ENCODE measurements at places on chromosomes 2 and 18.

GRCh38 chr18:58263055-58263957, 219.3 kb downstream of the NEDD4L start:
- no peak for DNase-seq

DNA sequence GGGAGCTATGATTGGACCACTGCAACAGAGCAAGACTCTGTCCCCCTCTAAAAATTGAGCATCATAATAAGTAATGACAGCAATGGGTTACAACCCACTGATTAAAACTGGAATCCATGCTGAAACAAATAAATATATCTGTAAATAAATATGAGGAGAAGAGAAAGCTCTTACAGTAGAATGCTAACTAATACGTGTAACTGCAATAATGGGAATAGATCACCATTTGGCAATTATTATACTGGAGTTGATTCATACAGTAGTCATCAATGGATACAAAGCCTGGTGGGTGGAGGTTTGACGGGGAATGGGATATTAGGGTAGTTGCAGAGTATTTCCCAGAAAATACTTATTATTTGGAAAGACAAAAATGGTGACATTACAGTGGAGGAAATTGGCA, 6.1 kb upstream of the INO80B start:
- no peak for DNase-seq

GRCh38 chr18:62128157-62128556, 58.7 kb downstream of the PIGN start:
- DNase-seq, result no peak

GRCh38 chr18:31609886-31610285, 18.2 kb downstream of the TTR start:
- DNase-seq, result no peak

GRCh38 chr2:60366135-60366712, 187.2 kb downstream of the BCL11A start:
- peak; percentile 91 for DNase-seq
